ENCODE measurements at places on chromosomes 1 and 21.

- no peak for DNase-seq
These were observed 101.1 kb upstream of the SOD1 start for GRCh38 chr21:31558189-31558961.

GRCh38 chr21:25752416-25752815, 17.6 kb downstream of the GABPA start:
- no peak for DNase-seq

DNA sequence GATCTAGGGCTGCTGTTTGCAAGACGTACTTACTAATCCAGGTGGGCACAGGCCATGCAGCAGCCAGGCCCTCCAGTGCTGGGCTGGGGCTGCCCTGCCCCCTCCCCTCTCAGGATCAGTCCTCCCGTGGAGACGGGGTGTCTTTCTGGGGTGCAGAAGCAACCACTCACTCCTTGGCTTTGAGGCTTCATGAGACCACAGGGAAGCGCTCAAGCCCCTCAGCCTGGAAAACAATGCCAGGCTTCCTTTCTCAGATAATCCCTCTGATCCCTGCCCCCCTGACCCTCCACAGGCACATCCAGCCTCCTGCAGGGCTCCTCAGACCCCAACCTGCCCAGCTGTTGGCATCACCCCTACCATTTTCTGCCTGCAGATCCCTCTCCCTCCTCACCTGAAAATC, 13.9 kb upstream of the C2CD2 start:
- no peak for DNase-seq

DNA sequence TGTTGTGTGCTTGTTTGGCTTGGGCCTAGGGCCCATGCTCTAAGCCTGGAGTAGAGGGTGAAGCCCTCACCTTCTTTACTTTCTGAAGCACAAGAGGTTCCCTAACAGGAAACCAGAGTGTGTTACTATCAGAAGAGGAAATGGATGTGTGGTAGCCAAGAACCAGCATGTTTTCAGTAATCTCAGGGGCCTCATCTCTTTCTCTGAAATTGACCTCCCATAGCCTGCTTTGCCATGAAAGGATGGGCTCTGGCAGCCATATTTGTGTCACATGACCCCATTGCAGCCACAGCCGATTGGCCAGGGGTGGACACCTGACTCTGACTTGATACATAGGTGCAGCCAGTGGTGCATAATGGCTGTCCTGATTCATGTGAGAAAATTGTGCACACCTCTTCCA, 18.6 kb downstream of the A3GALT2 start:
- no peak for DNase-seq

- DNase-seq: no peak
These were observed 17.2 kb downstream of the CFH start for GRCh38 chr1:196669051-196669450.

- DNase-seq: no peak
These were observed 95.6 kb downstream of the PAPPA2 start for GRCh38 chr1:176558561-176558960.

DNA sequence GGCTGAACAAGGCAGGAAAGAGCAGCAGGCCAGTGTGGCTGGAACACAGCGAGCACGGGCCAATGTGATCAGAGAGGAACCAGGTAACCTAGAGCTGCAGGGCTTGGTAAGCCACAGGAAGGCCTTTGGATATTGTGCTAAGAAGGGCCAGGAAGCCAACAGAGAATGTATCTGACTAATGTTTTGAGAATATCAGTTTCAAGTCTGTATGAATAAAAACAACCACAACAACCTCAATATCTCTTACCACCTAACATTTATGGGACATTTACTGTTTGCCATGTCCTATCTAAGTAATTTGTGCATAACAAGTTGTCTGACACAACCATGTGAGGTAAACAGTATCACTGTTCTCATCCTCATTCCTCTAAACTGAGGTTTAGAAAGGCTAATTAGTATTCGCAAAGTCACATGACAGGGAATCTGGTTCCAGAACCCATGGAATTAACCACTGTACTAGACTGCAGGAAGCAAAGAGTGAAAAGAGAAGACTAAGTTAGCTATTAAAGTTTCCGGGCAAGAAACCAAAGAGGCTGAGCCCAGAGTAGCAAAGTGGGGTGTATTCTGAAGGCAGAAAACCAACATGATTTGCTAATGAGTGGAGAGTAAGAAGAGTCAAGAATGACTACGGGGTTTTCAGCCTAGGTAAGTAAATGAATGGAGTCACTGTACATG, 38.9 kb downstream of the SPRTN start:
- no peak for DNase-seq

- no peak for DNase-seq
These were observed 32.0 kb downstream of the PLXNA2 start for GRCh38 chr1:208211921-208212843.
